ENCODE measurements at places on chromosomes 13 and 19.

GRCh38 chr13:113220141-113220598, 10.8 kb downstream of the CUL4A start:
- no peak for DNase-seq

DNA sequence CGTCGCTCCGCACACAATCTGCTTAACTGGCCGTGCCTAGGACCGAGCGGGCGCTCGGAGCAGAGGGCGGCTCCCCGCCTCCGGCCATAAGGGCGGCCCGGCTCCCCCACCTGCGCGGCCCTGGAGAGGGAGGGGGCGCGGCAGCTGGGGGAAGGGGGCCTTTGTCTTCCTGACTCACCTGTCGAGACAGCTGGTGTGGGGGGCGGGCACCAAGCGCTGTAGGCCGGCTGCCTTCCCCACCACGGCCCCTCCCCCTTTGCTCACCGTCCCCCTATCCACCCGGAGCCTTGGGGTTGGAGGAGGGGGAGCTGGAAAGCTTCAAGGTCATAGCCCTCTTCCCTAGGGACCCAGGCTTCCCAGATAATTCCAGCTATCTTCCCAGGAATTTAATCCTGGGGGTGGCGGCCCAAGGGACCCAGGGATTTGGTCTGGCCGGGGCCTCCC, 1.2 kb downstream of the VASP start:
- DNase-seq: peak; percentile 62

- peak; percentile 21 for DNase-seq
These were observed 113.2 kb downstream of the KCNRG start for GRCh38 chr13:50128428-50128931.

DNA sequence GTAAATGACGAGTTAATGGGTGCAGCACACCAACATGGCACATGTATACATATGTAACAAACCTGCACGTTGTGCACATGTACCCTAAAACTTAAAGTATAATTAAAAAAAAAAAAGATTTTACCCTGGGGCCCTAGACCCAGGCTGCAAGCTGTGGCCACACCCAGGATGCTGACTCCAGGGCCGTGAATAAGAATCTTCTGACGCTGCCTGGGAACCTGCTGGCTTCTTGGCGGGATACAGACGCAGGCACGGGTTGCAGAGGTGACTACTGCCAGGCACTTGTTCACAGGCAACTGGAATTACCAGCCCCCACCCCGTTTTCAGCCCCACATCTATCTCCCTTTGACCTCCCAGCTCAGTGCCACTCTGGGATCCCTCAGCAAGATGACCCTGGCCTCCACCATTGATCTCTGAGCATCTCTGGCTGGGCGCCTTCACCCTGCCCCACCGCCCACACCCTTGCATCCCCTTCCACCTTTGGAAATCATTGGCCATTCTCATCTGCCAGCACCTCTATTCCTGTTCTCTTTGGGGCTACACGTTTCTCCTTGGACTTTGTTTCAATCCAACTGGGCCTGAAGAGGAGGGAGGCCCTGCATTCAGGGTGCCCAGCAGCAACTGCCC, 21.1 kb upstream of the CFAP97D2 start:
- DNase-seq: no peak

DNA sequence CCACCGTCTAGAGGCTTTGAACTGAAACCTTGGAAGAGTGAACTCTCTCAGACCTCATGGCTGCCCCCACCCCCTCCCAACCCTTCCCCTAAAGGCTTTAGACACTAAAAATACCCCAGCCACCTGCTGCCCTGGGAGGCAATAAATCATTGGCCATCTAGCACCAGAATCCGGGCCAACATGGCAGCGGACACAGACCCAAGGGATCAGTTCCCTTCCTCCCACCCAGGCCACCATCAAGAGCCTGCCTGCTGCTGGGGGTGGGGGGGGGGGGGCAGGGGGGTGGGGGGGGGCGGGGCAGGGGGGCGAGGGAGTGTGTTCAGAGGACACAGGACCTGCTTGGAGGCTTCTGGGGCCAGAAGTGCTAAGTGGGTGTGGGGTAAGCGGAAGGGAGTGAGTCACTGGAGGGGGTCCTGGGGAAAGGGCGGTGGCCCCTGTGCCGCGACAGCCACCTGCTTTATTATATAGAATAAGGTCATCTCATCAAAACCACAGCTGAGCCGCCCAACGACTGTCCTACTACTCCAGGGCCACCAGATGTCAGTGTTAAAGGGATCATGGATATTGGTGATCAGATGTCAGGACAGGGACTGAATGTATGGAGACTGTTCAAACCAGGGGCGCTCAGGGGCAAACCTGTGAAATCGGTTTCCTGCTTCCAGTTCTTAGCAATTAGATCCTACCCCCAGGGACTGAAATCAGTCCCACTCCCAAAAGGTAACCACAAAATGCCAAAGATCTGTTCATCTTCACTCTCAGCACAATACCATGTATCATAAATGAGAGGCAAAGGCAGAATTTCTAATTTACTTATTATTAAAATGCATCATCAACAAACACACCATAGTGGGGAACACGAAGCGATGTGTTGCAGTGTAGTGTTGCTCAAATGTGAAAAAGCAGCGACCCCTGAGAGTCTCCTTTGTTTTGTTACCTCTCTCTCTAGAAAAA, 24.3 kb downstream of the ARL11 start:
- DNase-seq: peak; percentile 45

- no peak for DNase-seq
These were observed 9.1 kb upstream of the BCAM start for GRCh38 chr19:44799627-44800346.

GRCh38 chr19:33312065-33312464, 9.7 kb upstream of the CEBPA start:
- no peak for DNase-seq

GRCh38 chr13:35211949-35212348, 264.5 kb downstream of the MAB21L1 start:
- DNase-seq: no peak

GRCh38 chr13:98315466-98315865, 138.4 kb upstream of the RNF113B start:
- DNase-seq: no peak

GRCh38 chr13:23766939-23767338, 122.3 kb downstream of the MIPEP start:
- no peak for DNase-seq

DNA sequence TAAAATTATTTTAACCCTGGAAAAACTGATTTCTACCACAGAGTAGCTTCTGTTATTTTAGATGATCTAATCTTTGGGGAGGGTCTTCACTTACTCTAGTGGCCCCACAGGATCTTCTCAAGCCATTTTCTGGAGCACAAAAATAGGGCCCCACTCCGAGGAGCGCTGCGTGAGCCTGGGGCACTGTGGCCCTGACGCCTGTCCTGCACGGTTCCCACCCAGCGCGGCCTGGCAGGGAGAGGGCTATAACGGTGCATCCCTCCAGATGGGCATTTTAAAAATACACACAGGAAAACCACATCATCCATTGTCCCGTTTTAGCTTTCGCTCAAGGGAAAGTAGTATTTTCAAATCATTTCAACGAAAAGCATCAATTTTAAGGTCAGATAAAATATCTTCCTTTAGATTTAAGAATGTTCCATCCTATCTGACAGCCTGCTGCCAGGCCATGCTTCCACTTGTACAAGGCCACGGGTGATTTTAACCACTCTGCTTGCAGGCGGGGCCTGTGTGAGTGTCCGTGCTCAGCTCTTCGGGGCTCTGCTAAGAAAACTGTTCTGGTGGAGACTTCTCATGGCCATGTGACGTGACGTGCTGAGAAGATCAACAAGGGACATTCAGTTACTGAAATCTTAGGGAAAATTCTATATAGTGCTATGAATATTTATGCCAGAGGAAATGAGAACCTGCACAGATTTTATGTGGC, 683.8 kb upstream of the SGCG start:
- DNase-seq: no peak

DNA sequence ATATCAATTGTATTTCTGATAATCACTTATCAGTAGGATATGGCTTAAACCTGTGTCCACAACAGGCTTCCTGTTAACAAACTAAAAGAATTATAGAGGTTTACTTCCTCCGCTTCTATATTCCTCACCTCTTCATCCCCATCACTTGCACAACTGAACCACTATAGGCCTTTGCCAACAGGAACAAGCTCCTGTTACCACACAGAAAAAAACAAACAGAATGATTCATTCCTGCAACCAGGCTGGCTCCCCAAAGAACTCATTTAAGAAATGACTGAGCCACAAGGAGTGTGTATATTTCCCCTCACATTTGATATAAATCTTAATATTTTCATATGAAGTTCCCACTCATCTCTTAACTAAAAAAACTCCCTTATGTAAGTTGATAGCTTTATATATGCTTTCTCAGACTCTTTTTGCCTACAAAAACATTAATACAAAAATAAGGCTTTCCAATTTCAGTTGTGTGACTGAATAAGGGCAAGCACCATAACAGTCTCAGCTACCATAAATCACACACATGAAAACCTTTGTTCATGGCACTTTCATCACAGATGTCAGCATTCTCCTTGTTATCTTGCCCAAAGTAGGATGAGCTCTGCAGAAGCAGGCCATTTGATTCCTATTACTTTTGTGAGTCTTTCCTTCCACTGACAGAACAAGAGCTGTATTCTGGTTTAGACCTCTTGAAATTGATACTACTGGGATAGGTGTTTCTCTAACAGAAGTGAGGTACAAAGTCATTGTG, 366.8 kb downstream of the SLITRK1 start:
- no peak for DNase-seq

- no peak for DNase-seq
These were observed 18.7 kb upstream of the NMRK2 start for GRCh38 chr19:3914199-3914598.

GRCh38 chr13:71871844-71872243, 4.8 kb upstream of the DACH1 start:
- DNase-seq: no peak

DNA sequence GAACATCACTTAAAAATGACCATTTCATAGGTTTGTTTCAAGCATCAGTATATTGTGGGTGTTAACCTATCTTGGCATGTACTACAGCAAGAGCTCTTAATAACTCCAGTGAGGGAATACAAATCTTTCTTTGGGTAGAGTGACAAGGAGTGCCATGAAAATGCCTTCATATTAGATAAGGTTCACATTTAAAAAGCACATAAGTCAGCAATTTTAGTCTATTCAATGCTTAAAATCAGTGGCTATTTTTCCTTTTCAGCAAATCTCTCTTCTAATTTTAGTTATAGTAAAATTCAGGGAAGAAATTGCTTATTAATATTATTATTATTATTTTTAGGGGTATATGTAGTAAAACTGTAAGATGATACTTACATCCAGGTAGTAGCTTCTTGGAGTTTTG, 291.1 kb downstream of the GPC6 start:
- no peak for DNase-seq

GRCh38 chr19:47663911-47664771, 49.1 kb upstream of the EHD2 start:
- no peak for DNase-seq

GRCh38 chr13:99305566-99305965, 1.6 kb downstream of the GPR183 start:
- no peak for DNase-seq

GRCh38 chr19:39969681-39970424, 1.1 kb upstream of the PSMC4 start:
- no peak for DNase-seq

DNA sequence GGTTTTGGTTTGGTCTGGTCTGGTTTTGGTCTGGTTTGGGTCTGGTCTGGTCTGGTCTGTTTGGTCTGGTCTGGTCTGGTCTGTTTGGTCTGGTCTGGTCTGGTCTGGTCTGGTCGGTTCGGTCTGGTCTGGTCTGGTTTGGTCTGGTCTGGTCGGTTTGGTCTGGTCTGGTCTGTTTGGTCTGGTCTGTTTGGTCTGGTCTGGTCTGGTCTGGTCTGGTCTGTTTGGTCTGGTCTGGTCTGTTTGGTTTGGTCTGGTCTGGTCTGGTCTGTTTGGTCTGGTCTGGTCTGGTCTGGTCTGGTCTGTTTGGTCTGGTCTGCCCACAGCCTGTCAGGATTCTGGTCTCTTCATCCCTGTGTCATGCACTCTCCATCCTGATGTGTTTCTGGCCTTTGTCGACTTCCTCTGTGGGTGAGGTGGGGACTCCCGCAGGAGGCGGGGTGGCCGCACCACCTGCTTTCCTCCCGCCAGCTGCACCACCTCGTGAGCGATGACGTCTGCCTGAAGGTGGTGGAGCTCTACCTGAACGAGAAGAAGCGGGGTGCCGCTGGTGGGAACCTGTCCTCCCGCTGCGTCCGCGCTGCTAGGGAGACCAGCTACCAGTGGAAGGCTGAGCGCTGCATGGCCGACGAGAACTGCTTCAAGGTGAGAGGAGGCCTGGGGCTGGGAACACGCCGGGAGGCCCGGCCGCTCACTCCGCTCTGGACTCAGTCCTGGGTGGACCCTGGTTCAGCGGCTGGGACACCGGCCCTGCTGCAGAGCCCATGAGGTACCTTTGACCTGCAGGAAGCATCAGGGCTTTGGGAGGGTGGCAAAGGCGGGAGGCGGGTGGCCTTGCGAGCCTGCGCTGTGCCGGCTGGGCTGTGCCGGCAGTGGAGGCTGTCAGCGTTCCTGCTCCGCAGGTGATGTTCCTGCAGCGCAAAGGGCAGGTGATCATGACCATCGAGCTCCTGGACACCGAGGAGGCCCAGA, 12.9 kb upstream of the F2RL3 start:
- no peak for DNase-seq

GRCh38 chr19:53131727-53132126, 983 bp downstream of the ZNF415 start:
- DNase-seq: no peak

DNA sequence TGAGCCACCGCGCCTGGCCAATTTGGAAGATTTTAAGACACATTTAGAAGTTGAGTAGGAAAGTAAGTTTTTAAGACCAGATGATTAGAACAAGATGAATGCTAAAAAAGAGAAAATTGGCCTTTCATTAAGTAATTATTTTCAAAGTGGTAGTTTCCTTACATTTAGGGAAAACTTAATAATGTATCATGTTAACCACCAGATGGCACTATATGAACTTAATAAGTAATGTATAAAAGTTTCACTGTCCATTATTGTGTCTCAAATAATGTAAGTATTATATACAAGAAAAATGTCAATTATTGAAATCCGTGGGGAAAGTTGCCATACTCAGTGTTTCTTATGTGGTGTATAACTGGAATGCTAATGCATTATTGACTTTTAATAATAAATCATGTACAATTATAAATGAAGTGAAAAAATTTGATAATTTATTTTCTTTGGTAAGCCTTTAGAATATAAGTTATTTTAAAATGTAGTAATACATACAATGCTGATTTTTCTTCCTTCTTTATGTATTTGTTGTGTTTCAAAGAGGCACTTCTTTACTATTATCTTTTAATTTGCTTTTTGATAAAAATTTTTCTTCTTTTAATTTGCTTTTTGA, 29.2 kb downstream of the COG6 start:
- no peak for DNase-seq

GRCh38 chr13:75771226-75771625, 135.1 kb downstream of the LMO7 start:
- no peak for DNase-seq

GRCh38 chr19:55109527-55110291, 7.7 kb downstream of the PPP1R12C start:
- no peak for DNase-seq

- no peak for DNase-seq
These were observed 75.0 kb downstream of the ZIC5 start for GRCh38 chr13:99896369-99897075.

- DNase-seq: no peak
These were observed 624 bp downstream of the SAFB start for GRCh38 chr19:5623397-5624017.

Measured in nephron progenitor cell (in vitro differentiated cells).